ENCODE measurements at places on chromosomes 2 and 18.

DNA sequence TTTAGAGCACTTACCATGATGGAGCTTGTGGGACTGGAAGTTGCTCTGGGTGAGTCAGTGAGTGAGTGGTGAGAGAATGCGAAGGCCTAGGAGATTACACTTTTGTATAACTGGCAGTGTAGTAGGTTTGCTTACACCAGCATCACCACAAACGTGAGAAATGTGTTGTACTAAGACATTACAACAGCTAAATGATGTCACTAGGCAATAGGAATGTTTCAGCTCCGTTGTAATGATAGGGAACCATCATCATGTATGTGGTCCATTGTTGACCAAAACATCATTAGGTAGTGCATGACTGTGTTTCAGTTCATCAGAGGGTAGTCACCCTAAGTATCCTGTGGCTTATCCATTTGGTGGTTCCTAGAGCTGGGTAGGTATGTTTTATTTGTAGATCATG lies 11.9 kb downstream of the ZNF407 start:
- DNase-seq, result no peak

DNA sequence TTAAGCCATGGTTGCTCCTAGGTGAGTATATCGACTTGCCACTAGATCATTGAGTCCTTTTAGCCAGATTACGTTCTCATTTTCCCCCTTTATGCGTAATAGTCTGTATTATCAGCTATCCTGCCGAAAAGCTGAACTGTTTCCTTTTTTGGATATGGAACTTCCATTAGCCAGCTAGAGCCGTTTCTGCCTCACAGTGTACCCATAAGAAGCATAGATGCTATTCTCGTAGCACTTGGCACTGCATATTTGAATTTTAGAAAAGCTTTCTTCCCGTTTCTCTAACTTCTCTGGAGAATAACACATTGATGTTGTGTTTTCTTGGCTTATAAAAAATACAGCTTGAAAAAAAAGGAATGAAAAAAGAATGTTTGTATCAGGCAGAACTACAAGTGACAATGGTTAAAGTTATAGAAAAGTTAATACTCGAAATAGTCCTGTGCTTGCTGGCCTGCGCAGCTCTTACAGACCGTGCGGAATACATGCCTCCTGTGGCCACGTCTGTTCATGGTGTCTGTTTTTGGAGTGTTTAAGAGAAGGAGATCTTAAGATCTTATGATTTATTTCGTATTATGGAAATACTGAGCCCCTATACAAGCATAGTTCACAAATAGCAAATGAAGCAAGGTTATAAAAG lies 710 bp downstream of the DUSP19 start:
- no peak for DNase-seq

- DNase-seq, result no peak
Observed at GRCh38 chr2:31067259-31067658, 71.0 kb downstream of the GALNT14 start.

DNA sequence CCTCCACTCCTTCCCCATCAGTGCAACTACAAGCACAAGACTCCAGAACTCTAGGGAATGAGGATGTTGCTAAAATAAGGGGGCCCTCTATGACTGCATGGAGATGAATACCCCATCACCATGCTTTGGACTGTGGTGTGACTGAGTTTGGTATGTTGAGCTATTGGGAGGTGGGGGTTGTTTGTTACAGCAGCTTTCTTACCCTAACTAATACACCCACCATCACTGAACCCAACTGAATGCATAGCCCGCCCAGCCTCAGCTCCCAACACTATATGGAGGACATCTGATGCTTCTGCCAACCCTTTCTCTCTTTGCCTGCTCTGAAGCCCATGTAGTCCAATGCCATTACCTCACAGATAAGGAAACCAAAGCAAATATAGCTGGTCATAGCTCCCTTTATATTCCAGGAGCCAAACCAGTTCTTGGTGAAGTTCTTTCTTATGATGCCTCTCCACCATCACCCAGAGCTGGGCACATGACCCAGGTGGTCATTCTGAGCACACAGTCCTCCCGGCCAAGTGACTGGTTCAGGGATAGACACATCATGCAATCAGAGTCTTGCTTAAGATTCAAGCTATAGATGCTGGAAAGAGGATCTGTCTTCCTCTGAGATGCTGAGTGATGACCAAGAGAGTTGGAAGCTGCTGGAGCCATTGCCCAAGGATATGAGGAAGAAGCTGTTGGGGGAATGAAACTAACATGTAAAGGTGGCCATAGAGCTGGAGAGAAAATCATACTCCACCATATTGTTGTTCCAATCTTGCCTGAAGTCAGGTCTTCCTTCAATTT lies 155.6 kb upstream of the HAAO start:
- DNase-seq, result no peak

DNA sequence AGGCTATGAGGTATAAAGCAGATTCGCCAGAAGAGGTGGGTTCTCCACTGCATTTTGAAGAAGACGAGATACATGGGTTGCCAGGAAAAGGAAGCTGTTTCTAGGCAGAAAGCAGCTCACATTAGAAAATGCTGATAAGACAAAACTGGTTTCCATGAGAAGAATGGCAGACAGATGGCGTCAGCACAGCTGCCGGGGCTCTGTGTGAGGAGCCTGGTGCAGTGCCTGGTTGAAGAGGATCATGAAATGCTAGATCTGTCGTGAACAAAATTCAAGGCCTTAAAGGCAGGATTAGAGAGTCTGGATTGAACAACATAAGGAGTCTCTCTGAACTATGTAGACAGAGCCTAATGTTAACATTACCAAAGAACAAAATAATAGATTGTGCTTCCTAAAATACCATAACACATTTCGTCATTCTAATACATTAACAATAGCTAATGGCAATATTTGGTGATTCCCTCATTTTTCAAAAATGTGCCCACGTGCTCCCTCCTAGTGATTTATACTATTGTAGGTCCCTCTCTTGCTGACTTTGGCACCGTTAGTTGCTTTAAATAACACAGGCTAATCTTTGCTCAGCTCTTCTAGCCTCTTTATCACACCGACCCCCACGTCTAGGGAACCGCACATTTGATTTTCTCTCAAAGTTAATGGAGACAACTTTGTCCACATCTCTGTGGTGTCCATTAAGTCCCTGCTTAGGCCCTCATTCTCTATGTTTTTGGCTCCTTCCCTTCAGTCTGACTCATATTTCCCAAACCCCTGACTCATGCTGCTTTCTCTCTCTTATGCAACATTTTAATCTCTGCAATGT lies 38.2 kb downstream of the EFEMP1 start:
- DNase-seq, result no peak

DNA sequence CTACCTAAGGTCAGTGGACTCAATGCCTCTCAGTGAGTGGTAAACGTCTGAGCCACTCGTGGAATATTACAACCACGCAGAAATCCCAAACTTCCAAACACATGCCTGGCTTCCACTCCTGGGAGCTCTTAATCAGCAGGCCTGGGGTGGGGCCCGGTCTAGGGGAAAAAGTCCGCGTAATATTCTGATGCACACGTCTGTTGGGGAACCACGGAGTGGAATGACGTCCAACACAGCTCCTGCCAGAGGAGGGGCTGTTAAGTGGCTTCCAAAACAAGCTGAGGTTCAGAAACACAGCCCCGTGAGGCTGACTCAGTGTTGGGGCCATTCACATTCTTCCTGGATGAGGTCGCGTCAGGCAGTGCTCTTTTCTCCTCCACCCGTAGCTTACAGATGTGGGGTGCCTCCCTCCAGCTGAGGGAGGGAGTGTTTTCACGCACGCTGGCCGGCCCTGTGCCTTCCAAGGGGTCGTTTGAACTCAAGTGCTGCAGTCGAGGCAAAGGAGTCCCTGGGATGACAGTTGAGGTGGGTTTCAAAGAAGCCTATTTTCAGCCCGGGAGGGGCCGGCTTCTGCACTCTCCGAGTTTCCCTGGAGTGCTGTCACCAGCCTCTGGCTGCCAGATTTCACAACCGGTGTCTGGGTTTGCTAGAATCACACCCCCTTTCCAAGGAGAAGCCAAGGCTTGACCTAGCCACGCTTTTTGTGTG lies 73.1 kb downstream of the ACKR3 start:
- no peak for DNase-seq

Measured in stimulated activated CD4-positive, alpha-beta T cell treated with anti-CD3 and anti-CD28 coated beads, Interleukin-1b, Interleukin-23, amount 100 ng/mL, for 4 hours (primary cell).